ENCODE measurements at places on chromosomes 7 and 10. TPM values are rescaled to one million over a fixed set of nuclear protein-coding genes. Genes with fewer than 3 reads are reported as not detected.

- DNase-seq, result no peak
Observed at GRCh38 chr10:131310551-131311401, 745 bp downstream of the TCERG1L start.

DNA sequence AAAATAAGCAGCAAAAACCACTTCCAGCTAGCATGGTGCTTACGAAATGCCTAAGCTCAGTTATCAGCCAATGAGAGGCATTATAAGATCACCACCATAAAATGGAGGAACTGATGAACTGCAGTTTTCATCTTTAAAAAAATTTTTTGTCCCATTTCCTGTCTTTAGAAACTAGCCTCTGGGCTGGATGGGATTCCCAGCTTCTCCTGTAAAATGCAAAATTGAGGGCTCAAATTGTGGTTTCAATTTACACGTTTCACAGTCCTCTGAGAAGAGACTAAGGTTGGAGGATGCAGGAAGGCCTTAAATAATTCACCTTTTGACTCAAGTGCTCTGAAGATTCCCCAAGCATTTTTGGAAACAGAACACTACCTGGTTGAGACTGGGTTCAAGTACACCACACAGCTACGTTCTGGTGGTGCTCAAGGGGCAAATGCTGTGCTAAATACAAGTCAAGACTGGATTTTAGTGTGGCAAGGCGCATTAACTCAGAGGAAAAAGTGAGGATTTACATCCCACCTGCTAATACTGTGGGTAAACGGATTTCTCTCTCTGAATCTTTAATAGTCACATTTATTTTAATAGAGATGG is 951 bp downstream of the ZNF25 start:
- no peak for DNase-seq

GRCh38 chr7:36806891-36807290 is 82.6 kb upstream of the AOAH start:
- DNase-seq, result no peak

PRTFDC1 gene
- 9.1 TPM for total RNA-seq

MACC1 gene
- total RNA-seq, result 0.05 TPM

ECHS1 gene
- total RNA-seq, result 226 TPM
